Renal pelvis (tissue), 12 donors: ENCODE measurements at places on chromosomes 2 and 18. TPM values are rescaled to one million over a fixed set of nuclear protein-coding genes. Genes with fewer than 3 reads are reported as not detected.

DNA sequence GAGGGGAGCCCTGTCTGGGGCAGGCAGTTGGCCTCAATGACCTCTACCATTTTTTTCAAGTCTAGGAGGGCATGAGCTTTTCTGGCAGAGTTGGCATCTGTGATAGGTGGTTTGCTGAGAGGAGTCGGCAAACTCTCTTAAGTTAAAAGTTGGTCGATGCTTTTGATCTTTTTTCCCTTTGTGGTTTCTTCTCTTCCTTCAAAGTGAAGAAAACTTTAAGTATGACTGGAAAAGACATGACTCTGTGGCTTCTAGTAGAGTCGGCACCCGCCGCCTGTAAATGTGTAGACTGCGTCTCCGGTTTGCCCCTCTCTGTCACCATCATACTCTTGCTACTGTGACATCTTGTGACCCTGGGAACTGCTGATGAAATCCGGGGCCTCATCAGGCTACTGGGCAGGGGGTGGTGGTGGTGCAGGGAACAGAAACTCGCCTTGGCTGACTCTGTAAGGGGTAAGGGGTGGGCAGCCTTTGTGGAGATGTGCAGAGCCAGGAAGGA is 21.1 kb downstream of the INPP5D start:
- DNase-seq, result no peak

BOLL gene
- polyA plus RNA-seq, result not detected

DNA sequence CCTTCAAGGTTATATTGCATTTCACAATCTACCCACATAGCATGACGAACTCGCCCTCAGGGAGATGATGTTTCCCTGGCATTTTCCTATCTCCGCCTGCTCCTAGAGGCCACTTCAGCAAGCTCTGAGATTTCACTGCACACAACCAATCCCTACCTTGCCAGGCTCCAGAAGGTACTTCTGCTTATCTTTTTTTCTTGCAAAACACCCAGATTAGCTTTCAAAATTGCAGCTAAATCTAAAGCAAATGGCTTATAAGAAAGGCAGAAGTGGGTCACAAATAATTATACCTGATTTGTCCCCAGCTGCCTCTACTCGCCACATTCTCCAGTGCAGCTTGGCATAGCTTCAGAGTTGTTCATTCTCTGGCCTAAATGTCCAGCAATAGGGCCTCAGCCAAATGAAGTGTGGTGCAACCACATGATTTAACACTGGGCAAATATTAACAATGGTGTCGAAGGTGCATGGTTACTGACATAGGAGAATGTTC is 32.4 kb upstream of the MRPL19 start:
- DNase-seq, result no peak

- no peak for DNase-seq
Observed at GRCh38 chr18:2971741-2972552, 41.0 kb downstream of the LPIN2 start.

DNA sequence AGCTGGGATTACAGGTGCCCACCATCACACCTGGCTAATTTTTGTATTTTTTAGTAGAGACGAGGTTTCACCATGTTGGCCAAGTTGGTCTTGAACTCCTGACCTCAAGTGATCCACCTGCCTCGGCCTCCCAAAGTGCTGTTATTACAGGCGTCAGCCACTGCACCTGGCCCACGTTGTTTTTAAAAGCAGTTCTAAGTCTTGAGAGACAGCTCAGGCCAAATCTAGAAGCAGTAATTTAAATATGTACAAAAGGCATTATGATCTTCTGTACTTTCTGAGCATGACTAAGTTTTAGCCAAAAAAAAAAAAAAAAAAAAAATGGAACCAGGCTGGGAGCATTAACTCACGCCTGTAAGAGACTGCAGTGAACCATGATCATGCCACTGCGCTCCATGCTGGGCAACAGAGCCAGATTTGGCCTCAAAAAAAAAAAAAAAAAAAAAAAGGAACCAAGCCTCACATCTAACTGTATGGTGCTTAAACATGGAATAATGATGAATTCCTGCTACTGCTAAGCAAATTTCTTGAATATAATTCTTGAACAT is 4.0 kb downstream of the ABHD3 start:
- DNase-seq, result no peak

DNA sequence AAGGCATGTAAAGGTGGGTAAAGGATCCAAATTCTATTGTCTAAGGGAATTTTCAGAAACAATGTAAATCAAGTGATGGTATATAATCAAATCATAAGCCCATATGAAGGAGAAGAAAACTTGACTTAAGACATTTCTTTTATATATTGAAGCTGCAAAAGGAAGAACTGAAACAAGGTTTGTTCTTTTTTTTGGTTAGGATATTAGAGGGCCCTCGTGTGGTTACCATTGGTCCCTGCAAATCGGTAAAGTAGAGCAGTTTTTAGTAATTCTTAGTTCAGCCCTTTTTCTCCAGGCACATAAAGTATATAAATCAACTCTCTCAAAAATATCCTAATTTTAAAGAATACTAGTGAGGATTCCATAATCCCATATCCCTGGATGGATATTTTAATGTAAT is 105.6 kb upstream of the STK17B start:
- no peak for DNase-seq

- DNase-seq, result no peak
Observed at GRCh38 chr2:77807531-77808215, 285.5 kb upstream of the LRRTM4 start.

- no peak for DNase-seq
Observed at GRCh38 chr2:29079887-29080286, 5.6 kb upstream of the PCARE start.
